ENCODE measurements at places on chromosomes 1 and 21. TPM values are rescaled to one million over a fixed set of nuclear protein-coding genes. Genes with fewer than 3 reads are reported as not detected.
A peak's percentile ranks its signal among the peaks of the same experiment; 100 is the strongest.

GRCh38 chr1:184753608-184754475 is 816 bp downstream of the EDEM3 start:
- peak; percentile 13 for DNase-seq

Gene LCE2B
- not detected for total RNA-seq

DNA sequence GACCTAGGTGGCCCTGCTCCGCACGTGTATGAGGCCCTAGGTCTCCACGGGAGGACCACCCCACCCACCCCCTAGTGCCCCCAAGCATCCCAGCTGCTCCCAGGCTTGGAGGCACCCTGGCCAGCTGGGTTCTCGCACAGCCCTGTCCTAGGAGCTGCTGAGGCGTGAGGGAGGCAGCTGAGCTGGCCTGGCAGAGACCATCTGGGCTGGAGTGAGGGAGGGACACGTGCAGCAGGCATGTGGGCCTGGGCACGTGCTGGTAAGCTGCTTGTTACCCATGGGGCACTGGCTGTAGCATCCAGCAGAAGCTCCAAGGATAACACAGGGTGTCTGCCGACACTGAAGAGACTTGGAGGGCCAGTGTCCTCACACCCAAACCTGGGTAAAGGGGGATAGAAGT is 10.1 kb downstream of the SLC6A9 start:
- no peak for DNase-seq

Gene VSIG8
- total RNA-seq = not detected

DNA sequence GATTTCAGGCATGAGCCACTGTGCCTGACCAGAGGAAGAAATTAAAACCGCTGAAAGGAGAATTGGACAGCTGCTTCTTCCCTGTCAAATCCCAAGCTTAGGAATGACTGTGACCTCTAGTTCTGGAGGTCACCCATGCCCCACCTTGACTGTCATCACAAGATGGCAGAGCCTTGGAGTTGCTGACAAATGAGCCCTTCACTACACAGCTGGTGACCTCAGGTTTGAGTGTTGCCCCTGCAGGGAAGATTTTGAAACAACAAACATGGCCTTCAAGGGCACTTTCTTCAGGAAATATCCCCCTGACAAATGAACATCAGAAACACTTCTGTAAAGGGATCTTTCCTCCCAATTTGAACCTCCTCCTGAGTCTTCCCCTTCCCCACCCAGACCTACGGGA is 6.9 kb upstream of the SLC45A3 start:
- DNase-seq = no peak

GRCh38 chr1:3630161-3630611 is 5.4 kb downstream of the TPRG1L start:
- DNase-seq = no peak

- DNase-seq = no peak
Observed at GRCh38 chr1:247119600-247120407, 15.6 kb upstream of the ZNF669 start.

DNA sequence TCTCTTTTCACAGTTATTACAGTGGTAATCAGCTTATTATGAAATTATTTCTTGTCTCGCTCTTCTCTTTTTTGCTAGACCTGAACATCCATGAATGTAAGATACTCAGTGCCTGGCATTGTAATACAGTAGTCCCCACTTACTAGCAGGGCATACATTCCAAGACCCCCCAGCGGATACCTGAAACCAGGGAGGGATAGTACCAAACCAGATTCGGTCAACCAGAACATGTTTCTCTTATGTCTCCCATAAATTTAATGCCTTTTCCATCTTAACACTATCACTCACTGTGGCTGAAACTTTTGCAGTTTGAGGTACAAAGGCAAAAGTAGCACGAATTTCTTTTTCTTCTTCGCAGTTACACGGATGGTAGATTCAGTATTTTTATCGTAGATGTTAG is 24.6 kb upstream of the B3GALT2 start:
- no peak for DNase-seq

DNA sequence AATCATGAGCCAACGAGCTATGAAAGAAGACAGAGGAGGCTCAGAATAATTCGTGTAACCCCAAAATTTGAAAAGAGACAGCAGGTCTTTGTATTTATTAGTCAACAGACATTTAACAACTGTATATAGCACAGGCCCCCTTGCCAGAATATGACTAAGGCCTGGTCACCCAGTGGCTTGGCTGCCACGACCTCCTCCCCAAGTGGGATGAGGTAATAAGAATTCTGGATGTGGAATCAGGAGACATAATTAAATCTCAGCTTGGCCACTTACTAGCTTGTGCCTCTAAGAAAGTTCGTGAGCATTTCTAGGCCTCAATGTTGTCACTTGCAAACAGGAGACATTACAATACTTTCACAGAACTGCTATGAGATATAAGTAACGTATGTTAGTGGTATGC is 134.2 kb upstream of the TNFSF4 start:
- peak; percentile 78 for DNase-seq

Gene UFC1
- 103 TPM for total RNA-seq

Gene UBXN10
- total RNA-seq = not detected

DNA sequence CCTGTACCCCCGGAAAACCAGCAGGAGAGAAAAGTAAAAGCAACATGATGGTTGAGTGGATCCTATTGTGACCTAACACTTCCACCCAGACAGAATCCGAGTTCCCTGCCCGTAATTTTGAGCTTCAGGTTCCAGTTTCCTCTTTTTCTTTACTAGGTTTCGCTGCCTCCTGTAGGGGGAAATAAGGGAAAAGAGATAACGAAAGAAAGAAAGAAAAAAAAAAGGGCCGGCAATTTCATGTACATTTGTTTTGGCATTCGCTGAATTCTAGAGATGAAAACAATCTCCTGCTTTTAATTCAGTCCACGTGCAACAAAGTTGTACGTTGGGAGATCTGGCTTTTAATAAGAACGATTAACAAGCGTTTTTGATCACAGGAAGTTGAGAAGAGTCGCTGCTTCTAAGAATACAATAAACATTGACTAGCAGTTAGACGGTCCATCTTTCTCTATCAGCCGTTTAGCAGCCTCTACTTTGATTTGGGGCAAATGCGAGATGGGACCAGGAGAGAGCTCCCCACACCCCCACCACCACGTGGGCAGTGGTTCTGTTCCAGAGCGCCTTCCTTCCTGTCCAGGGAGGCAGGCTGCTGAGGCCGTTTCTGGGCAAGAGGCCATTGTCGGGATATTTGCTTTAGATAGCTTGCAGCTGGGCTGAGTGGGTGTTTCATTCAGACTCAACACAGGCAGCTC is 155.9 kb upstream of the RUNX1 start:
- DNase-seq = peak; percentile 43

DNA sequence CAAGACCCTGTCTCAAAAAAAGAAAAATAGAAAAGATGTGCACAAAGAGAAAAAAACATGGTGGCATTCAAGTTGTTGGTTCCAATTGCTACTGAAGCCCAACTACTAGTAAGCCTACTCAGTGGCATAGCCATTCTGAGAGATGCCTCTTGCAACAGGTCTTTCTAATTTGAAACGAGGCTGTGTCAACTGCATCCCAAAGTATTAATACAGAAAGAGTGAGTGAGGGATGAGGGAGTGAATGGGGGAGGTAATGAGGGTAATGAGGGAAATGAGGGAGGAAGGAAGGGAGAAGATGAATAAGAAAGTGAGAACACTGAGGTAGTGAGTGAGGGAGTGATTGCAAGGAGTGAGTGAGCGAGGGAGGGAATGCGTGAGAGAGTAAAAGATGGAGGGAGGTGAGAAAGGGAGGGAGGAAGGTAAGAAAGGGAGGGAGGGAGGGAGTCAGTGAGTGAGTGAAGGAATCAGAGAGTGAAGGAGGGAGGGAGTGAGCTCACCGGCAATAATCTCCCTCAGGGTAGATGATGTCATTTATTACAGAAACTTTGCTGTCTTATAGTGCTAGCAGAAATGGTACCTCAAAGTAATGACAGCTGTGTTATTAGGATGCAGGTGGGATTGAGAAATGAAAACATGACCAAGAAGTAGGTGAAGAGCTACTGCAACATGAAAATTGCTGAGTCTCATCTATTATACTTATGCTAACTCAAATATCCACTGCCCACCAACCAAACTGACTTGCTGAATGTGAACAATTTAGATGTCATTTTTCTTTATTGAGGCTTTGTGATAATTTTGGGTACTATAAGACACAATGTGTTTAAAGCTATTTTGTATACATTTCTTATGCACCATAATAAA is 75.6 kb upstream of the ADAM30 start:
- no peak for DNase-seq

DNA sequence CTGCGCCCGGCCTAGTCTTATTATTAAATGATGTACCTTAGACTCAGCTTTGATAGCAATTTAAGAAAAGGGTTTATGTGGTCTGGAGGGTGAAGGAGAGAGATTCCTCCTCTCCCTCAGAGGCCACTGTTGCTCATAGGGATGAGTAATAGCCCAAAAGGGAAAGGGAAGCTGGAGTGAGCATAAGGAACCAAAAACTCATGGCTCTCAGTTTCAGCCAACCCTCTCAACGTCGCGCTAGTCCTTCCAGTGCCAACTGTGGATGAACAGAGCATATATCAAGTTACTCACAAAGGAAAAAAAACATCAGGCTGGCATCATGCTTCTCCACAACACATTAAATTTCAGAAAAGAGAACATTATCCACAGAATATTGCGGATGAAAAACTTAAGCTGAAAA is 8.3 kb upstream of the GPR89B start:
- DNase-seq = no peak

DNA sequence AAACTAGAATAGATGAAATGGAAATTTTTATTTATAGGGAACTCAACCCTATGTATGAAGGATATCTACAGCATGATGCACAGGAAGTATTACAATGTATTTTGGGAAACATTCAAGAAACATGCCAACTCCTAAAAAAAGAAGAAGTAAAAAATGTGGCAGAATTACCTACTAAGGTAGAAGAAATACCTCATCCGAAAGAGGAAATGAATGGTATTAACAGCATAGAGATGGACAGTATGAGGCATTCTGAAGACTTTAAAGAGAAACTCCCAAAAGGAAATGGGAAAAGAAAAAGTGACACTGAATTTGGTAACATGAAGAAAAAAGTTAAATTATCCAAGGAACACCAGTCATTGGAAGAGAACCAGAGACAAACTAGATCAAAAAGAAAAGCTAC is 7.9 kb downstream of the USP1 start:
- no peak for DNase-seq

- DNase-seq = no peak
Observed at GRCh38 chr1:27993241-27993640, 33.5 kb downstream of the XKR8 start.

DNA sequence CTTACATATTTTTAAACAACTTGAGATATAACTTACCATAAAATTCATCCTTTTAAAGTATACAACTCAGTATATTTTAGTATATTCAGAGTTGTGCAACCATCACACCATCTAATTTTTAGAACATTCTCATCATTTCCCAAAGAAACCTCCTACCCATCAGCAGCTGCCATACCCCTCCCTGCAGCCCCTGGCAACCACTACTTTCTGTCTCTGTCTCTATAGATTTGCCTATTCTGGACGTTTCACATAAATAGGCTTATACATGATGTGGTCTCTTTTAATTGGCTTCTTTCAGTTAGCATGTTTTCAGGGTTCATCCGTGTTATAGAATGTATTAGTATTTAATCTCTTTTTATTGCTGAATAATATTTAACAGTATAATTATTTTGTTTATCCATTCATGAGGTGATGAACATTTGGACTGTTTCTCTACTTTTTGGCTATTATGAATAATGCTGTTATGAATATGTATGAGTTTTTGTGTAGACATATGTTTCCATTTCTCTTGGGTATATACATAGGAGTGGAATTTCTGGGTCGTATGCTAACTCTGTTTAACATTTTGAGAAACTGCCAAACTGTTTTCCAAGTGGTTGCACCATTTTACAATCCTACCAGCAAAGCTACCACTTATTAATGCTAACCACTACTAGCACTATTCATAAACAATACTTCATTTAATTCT is 29.5 kb downstream of the WDR26 start:
- DNase-seq = no peak
